ENCODE measurements at places on chromosomes 5 and 9.

DNA sequence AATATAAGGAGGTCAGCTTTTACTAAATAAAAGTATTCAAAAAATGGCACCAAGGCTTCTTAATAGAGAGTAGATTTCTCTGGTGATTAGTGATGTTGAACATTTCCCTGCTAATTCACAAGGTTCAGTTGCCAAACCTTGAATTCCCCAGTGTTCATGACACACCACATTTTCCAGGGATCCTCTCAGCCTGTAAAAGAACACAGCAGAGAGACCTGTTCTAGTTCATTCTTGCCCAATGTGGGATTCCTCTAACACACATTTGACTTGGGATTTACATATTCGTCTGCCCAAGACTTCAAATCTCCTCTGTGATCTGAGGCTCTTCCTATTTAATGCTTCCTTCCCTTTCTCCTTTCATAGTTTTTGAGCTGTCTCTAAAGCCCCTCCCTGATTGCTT lies 273.2 kb upstream of the CDH9 start:
- DNase-seq, result no peak

DNA sequence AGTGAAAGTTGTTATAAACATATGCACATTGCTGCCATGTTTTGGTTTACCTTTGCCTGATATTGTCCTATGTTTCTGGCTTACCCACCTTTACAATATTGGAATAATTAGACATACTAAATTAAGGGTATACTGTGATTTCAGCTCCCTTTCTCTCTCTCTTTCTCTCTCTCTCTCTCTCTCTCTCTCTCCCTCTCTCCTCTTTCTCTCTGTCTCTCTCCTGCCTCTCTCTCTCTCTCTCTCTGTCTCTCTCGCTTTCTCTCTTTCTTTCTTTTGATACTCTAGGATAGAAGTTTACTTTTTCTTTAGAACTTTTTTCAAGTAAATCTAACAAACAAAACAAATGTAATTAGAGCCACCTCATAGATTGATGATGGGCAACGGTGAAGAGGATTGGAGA lies 239.6 kb downstream of the TMEM161B start:
- no peak for DNase-seq

- no peak for DNase-seq
These were observed 248.0 kb downstream of the NR3C1 start for GRCh38 chr5:143155455-143155854.

GRCh38 chr5:151812757-151813309 lies 41.1 kb downstream of the G3BP1 start:
- no peak for DNase-seq

DNA sequence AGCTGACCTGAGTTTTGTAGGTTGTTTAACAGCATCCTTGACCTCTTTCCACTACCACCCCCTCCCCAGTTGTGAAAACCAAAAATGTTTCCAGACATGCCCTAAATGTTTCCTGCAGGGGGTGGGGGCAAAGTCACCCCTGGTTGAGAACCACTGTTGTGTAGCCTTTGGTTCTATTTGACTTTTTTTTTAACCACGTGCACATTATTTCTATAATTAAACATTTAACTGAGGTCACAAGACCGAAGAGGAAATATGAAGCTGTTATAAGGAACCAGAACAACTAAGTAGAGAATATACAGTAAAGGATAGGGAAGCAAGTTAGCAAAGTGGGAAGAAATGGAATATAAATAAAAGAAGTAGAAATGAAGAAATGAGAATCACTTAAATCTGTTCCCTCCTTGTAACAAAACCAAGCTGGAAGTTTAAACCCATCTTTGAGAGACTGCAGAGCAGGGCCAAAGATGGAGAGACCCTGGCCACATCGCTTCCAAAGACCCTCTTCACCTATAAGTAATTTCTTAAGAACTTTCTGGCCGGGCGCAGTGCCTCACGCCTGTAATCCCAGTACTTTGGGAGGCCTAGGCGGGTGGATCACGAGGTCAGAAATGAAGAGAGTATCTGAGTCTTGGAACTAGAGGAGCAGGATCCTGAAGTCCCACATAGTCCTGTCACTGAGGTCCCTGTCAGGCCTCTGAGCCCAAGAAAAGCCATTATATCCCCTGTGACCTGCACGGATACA lies 14.4 kb downstream of the SIT1 start:
- no peak for DNase-seq

GRCh38 chr5:181230551-181230950 lies 7.5 kb downstream of the TRIM41 start:
- DNase-seq, result no peak

GRCh38 chr5:13508559-13508958 lies 435.9 kb downstream of the DNAH5 start:
- DNase-seq, result no peak

GRCh38 chr5:178385496-178385890 lies 152.9 kb upstream of the PHYKPL start:
- DNase-seq, result peak; percentile 87

- DNase-seq, result no peak
These were observed 15.4 kb downstream of the ANKRD34B start for GRCh38 chr5:80554646-80555045.

- no peak for DNase-seq
These were observed 8.5 kb downstream of the B4GALT7 start for GRCh38 chr5:177608243-177609075.

- DNase-seq, result no peak
These were observed 157.7 kb downstream of the BNC2 start for GRCh38 chr9:16712787-16713186.

- no peak for DNase-seq
These were observed 361.3 kb downstream of the NR2F1-AS1 start for GRCh38 chr5:93219641-93220145.

DNA sequence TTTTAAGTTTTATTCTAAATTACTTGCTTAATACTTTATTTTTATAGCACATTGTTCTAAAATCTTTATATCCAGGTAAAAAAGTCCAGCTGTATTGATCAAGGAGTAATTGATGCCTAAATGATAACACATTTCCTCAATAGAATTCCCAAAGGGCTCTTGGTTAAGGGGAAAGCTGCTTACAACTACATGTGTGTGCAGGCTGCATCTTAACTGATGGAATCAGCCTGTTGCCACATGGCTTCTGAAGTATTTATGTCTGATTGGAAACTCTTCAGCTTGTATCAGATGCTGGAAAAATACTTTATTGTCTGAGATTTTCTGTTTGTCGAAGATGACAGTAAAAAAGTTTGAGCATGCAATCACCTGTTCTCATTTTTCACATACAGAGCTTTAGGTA lies 182.6 kb downstream of the FBXL7 start:
- DNase-seq, result no peak

DNA sequence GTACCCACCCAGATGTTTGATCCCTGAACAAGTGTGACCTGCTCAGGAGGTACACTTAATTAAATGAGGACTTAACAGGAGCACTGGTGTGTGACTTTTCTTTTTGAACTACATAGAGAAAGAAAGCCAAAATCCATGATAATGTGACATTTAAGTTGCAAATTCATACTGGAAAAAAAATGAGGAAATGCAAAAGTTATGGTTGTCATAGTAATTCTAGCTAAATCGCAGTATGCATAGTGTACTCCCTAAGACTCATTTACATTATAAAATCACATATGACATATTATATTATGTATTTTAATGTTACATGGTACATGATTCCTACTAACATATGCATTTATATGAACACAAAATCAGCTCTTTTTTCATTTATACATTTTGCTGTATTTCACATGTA lies 92.0 kb upstream of the PCSK5 start:
- no peak for DNase-seq

- DNase-seq, result peak; percentile 11
These were observed 49.6 kb downstream of the NSUN2 start for GRCh38 chr5:6583049-6583880.

- DNase-seq, result peak; percentile 58
These were observed 545 bp downstream of the HMGCS1 start for GRCh38 chr5:43312699-43313034.

DNA sequence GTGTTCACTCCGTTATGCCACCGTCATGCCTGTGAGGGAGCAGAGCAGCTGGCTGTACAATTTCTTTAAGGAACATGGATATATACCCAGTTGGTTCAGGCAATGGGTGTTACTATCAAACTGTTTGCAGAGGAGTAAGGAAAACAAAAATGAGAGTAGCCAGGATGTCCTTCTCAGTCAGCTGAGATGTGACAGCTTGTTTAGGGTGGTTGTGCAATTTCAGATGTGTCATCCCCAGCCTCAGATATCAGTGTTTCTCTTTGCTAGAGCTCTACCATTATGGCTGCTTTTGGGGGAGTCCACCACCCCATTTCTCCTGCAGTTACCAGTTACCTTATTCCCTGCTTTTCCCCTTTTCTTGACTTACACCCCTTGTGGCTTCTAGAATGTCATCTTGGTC lies 135.2 kb upstream of the SLC24A2 start:
- peak; percentile 19 for DNase-seq

GRCh38 chr9:81079055-81079454 lies 610.3 kb downstream of the TLE1 start:
- peak; percentile 61 for DNase-seq

- DNase-seq, result no peak
These were observed 116.1 kb downstream of the WDR70 start for GRCh38 chr5:37495210-37495609.

DNA sequence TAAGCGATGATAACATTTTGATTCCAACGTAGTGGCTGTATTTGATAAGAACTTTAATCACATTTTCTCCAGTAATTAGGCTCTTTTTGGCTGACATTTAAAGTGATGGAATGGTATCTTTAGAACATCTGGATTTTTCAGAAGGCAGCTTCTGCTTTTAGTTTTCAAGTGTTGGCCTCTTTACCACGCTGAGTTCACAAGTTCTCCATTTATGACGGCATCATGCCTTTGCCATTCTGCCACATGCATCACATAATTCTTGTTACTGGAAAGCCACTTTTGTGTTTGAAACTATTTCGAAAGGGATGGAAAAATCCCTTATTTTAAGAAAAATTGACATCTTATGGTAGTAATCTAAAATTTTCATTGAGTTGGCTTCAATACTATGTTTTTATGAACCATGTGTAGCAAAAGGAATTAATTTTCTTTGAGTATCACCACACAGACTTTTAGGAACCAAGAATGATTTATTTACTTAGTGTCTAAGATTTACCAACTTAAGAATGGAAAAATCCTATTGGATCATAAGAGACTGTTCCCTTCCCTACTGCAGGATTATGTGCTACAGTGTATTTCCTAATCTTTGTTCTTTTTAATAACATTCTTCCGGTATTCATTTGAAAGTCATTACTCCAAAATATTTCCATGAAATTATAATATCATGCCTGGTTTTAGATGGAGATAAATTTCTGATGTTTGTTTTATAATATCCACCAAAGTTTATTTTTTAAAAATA lies 344.2 kb downstream of the ADGRV1 start:
- DNase-seq, result peak; percentile 30
